Left colon (tissue), 2 donors: ENCODE measurements at places on chromosomes 2 and 18. TPM values are rescaled to one million over a fixed set of nuclear protein-coding genes. Genes with fewer than 3 reads are reported as not detected.

GRCh38 chr2:109193807-109194619, 65.0 kb downstream of the SH3RF3 start:
- DNase-seq = no peak

- no peak for DNase-seq
These were observed 279.5 kb upstream of the POU3F3 start for GRCh38 chr2:104574367-104574766.

DNA sequence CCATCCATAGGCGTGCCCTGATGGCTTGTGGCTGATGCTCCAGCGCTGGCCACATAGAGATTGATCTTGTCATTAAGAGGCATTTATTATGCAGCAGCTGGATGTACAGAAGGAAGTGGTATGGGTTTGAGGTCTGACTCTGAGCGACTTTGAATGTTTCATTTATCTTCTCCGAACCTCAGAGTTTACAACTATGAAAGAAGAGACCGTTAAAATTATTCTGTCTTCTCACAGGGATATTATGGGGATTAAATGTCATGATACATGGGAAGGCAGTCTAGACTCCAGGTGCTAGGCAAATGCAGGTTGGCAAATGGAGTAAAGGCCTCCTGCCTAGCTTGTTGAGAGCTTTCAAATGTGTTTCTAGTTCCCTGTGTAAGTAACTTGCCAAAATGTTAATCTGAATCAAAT, 30.3 kb downstream of the MOGAT1 start:
- no peak for DNase-seq

- peak; percentile 15 for DNase-seq
These were observed 152.3 kb downstream of the MEIS1 start for GRCh38 chr2:66587216-66587615.

The TTC21B gene
- 14.8 TPM for total RNA-seq
